Central memory CD4-positive, alpha-beta T cell (primary cell): ENCODE measurements at places on chromosomes 12 and 14.

DNA sequence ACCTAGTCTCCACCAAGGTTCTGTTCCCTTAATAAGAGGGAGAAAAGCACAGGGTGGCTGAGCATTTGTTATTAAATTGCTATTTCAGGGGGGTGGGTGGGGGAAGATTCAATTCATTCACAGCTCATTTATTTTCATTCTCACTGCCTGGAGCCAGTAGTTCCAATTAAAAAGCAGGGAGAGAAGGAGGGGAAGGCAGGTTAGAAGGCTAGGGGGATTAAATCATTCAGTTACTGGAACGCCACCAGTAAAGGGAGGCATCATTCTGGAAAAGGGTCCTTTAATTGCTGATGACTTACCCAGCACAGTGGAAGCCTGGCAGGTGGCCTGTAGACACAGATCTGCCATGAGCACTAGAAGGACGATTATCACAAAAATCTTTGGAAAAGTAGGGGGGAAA is 47.4 kb downstream of the NIN start:
- DNase-seq: no peak

DNA sequence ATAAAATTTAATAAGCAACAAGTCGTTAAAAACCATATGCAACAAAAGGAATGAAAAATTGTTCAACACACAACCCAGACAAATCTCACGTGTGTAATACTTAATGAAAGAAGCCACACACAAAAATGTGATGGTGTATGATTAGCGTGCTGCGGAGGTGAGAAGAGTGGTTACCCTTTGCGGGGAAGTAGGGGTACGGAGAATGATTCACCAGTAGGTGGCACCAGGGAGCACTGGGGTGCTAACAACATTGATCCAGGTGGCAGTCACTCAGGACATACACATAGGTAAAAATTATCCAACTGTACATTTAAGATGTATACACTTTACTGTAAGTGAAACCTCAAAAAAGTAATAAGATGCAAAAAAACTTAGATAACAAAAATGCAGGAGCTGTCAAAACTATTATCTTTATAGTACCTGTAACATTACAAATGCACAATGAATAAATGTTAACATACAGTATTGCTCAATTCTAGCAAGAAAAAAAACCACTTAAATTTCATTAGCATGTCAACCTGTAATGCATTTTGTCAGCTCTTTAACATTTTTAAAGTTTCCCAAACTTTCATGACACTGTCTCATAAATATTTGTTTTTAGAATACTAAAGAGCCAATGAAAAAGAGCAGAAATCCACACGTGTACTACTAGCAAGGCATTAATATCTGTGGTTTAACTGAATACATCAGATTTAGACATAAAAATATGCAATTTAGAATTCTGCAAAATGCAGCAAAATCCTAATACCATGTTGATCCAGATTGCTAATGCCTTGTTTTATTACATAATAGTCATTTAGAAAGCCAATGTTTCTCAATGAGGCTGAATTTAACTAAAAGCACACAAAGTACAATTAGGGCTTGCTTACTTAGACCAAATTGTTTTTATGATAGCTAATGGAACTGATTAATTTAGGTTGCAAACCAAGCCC is 46.7 kb downstream of the TMCC3 start:
- peak; percentile 27 for DNase-seq

DNA sequence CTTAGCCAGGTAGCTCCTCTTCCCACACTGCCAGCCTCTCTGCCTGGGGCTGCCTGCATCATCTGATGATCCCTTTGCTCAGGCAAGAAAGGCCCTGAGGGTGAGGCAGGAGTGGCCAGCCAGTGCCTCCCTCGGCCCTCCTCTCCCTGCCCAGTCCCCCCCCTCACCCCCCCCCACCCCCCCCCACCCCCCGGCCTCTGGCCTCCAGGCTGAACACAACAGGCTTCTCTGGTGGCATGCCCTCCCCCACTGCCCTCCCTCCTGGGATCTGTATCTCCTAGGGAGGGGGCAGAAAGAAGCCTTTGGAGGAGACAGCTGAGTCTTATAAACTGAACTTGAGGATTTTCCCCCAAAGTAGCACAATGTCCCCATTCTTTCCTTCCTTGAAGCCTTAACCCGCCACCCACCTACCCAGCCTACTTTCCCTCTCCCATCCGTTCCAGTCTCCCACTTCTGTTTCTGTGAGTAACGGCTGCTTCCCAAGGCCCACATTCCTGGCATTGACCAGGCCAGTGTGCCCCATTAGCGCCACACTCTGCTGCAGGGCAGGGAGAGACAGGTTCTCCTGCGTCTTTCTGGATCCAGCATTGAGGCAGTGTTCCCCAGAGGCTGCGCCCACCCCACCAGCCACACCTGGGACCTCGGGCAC is 82.1 kb downstream of the B4GALNT3 start:
- DNase-seq: no peak

- DNase-seq: no peak
These were observed 192.3 kb downstream of the ANO4 start for GRCh38 chr12:100986595-100987547.

DNA sequence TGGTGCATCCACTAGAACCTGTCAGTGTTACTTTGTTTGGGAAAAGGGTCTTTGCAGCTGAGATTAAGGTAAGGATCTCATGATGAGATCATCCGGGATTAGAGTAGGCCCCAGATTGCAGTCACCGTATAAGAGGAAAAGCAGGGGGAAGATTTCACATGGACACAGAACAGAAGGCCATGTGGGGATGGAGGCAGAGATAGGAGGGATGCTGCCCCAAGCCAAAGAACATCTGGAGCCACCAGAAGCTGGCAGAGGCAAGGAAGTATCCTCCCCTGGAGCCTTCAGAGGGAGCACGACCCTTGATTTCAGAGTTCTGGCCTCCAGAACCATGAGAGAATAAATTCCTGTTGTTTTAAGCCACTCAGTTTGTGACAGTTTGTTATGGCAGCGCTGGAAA is 39.6 kb downstream of the CMKLR1 start:
- no peak for DNase-seq

DNA sequence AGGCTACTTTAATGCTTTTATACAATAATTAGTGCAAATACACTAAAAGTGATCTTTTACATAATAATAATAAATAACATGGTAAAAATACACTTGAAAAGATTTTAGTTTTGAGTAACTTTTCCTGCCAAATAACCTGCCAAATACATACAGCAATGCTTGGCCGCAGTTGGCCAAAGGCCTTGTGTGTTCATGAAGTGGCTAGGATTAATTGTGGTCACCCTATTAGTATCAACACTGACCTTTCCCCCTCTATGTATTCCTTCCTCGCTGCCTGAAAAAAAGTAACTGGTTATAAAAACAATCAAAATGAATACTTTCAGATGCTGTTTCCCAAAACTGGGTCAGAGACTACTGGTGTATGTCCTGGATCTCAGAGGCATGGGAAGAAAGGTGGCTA is 34.3 kb downstream of the KICS2 start:
- no peak for DNase-seq

DNA sequence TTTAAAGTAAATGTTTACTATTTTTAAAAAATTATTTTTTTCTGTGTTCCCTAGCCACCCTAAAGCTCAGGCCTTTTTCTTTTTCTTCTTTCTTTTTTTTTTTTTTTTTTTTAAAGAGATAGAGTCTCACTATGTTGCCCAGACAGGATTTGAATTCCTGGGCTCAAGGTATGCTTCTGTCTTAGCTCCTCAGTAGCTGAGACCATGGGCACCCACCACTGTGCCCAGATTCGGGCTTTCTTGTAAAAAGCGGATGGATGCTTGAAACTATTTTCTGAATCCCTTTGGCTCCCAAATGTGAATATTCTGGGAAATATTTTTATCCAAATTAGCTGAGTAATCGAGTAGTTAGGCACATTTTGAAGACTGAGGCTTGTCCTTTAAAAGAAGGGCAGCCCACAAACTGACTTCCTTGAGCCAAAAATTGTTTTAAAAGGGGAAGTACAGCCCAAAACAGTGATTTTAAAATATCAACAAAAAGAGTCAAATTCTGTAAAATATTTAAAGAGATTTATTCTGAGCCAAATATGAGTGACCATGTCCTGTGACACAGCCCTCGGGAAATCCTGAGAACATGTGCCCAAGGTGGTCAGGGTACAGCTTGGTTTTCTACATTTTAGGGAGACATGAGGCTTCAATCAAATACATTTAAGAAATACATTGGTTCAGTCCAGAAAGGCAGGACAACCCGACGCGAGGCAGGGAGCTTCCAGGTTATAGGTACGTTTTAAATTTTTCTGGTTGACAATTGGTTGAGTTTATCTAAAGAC is 28.8 kb upstream of the HIGD1C start:
- DNase-seq: no peak

- no peak for DNase-seq
These were observed 249.2 kb downstream of the ETNK1 start for GRCh38 chr12:22874151-22874550.

DNA sequence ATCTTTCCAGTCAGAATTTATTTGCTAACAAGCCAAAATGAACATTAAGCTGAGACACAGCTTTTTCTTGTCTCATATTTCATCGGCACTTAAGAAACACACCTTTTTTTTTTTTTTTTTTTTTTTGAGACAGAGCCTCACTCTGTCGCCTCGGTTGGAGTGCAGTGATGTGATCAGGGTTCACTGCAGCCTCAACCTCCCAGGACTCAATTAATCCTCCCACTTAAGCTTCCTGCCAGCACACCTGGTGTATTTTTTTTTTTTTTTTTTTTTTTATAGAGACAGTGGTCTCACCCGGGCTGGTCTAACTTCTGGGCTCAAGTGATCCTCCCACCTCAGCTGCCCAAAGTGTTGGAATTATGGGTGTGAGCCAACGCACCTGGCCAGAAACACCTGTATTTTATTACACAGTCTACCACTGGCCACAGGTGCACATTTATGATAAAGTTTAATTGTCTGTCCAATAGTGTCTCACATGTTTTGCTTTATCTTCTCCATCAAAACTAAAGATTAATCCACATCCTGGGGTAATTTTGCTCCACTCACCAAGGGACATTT is 62.7 kb downstream of the C2CD5 start:
- no peak for DNase-seq

DNA sequence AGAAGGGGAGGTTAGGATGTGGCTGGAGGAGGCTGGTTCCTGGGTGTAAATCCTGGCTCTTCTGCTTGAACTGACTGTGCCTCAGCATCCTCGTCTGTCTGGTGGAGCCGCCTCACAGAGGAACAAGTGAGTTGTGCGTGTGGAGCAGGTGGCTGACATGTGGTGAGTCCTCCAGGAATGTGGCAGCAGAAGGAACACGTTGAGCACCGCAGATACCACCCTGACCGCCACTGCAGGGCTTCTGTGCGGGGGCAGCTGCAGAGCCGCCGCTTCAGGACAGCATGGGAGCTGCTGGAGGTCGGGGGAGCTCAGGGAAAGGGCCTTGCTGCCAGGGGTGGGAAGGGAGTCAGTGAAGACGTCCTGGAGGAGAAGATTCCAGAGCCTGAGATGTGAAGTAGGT is 48.9 kb downstream of the TRAF3 start:
- no peak for DNase-seq

DNA sequence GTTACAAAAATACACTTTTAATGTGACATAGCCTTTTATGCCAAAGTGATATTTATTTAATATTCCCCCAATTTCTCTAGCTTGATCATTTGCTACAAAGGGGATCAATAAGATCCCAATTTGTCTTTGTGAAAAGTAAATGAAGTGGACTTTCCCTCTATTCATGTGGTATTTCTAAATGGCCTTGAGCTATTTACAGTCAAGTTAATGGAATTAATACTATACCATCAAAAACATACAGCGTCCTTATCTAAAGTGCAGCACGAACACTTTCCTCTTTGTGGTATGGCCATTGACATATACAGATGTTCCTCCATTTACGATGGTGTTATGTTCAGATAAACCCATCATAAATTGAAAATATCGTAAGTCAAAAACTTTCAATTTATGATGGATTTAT is 23.2 kb downstream of the CFL2 start:
- no peak for DNase-seq

DNA sequence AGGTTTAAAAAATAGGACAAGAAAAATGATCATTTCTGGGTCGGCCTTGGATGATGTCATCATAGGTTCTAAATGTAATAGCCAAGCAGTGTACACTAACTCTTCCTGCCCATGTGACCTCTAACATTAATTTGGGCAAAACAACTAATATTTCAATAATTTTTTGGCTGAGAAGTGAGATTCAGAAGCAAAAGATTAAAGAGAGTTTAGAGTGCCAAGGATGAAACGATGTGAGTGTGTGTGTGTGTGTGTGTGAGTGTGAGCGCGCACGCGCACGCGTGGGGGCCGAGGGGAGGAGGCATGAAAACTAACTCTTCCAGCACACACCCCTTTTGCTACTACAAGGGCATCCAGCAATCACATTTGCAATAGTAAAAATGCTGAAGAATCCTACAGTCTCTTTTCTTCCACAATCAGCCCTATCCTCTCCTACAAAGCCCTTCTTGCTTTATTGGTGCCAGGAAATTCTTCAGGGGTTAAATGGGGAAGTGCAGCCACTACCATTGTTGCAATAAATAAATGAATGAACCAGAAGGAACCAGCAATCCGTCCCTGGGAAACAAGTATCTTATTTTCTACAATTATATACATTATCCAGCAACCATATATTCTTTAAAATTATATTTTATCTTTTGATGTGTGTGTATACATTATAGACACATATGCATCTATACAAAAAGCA is 52.9 kb downstream of the PEBP1 start:
- no peak for DNase-seq

DNA sequence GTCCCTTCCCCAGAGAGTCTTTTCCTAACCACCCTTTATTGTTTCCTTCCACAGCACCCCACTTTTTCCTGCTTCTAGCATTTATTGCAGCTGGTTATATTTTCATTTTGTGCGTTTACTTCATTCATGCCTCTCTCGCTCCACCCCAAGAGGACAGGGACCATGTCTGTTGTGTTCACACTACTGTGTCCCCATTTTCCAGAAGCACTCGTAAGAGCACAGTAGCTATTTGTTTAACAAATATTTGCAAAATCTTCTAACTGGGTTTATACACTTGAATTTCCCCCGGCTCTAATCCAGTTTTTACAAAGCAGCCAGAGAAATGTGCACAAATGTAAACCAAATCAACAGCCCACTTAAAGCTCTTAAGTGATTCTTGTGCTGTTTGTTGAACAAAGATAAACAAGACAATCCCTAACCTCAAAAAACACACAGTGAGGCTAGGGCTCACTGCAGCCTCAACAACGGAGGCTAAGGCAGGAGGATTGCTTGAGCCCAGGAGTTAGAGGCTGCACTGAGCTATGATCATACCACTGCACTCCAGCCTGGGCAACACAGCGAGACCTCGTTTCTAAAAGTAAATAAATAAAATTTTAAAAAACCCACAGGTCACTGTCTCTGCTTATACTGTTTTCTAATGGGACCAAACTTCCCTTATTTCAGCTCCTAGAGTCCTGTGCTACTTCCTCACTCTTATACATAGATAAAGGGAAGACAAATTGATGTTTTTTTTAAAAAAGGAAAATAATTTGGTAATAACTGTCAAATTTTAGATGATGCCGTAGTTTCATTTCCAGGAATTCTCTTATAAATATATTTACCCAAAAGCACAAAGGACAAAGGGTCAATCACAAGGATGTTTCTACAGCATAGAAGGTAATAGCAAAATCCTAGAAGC is 6.6 kb upstream of the ABCD4 start:
- DNase-seq: no peak

- no peak for DNase-seq
These were observed 524.4 kb downstream of the MED13L start for GRCh38 chr12:115752913-115753726.

GRCh38 chr12:57039016-57039798 is 10.7 kb downstream of the MYO1A start:
- DNase-seq: no peak
